Vagina (tissue), 2 donors: ENCODE measurements at places on chromosomes 6 and 20.

- DNase-seq: no peak
These were observed 25.3 kb upstream of the HACE1 start for GRCh38 chr6:104884867-104885517.

GRCh38 chr6:157656437-157656997 is 166.5 kb upstream of the SNX9 start:
- DNase-seq: no peak

DNA sequence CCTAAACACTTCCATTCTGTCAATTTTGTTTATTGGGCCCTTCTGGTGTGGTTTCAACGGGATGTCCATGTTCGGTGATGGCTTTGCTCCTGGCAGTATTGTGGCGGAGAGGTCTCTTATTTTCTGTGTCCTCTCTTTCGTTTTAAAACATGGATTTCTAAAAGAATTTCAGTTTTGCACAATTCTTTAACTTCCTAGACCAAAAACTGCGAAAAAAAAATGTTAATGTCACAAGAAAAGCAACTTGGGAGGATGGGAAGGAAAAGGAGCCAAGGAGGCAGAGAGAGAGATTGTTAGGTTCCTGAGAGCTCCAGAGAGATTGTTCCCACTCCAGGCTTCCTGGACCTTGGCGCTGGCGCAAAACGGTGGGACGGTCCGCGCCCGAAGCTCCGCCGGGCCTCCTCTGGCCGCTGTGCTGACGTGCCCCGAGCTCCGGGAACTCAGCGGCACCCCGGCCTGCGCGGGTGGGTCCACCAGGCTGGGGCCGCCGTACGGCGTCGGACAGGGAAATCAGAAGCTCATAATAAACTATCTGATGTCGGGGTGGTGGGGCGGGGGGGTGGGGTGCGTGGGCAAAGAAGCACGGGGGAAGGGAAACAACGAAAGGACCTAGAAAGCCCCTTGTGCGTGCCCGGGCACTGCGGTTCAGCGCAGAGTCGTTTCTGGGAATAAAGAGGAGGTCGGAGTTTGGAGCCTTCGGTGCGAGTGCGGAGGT is 951 bp upstream of the OLIG3 start:
- no peak for DNase-seq

GRCh38 chr6:131733376-131734016 is 22.7 kb upstream of the CTAGE9 start:
- DNase-seq: no peak

DNA sequence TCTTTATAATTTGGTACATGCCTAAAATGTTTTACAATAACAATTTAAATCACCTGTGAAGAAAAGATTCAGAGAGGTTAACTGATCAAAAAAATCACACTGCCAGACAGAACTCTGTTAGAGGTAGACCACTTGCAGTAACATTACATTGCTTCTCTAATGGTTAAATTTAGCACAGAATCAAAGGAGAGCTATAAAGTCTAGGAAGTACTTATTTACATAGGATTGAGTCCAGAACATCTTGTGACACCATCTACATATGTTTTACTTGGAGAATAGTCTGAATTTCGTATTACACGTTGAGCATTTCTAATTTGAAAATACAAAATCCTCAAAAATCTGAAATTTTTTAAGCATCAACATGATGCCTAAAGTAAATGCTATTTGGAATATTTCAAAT is 17.2 kb upstream of the TBC1D20 start:
- DNase-seq: no peak

- DNase-seq: no peak
These were observed 211.9 kb downstream of the PREX1 start for GRCh38 chr20:48615871-48616270.

GRCh38 chr6:92150553-92150952 is 1268.8 kb downstream of the EPHA7 start:
- DNase-seq: no peak

DNA sequence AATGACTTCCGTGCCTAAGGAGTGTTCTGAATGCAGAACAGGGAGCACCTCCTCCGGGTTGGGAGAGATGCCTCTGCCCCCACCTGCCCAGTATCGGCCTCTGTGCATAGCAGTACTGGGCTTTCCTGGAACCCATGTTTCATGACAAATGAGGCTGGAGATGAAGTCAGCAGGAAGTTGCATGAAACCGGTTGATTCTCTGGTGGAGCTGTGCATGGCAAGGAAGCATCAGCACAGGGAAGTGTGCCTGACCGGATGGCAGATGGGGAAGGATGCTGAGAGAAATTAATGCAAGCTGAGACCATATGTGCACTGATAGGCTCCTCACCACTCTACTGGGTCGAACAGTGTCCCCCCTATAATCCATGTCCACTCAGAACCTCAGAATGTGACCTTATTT is 155.5 kb downstream of the CDH26 start:
- no peak for DNase-seq

DNA sequence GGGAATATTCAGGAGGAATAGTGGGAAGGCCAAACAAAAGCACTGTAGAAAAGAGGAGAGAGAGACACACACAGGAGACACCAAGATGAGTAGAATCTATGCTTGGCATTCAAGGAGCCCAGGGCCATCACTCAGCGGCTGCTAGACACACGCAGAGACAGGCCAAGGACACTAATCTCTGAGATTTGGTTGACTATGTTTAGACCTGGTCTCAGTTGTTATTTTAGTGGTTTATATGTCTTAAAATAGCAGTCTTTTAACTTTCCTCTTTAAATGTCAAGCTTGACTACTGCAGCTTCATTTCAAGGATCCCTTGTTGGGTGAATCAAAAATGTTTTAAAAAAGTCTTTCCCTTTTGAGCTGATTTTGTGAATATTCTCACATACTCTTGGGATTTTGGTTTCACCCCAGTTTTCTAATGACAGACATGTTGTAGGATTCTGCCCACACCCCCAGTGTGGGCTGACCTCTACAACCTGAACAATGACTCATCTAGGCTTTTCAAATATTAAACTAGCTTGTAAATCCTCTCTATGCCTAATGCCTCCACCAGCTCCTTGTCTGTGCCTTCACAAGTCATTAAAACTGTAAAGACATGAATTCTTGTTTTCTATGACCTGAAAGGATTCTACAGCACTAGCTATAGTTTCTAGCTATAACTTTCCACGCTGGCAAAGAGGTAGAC is 142.7 kb upstream of the EXOC2 start:
- no peak for DNase-seq

GRCh38 chr6:13695252-13695651 is 16.4 kb downstream of the RANBP9 start:
- DNase-seq: no peak

- DNase-seq: no peak
These were observed 140.6 kb downstream of the TMEM242 start for GRCh38 chr6:157182503-157183264.

- DNase-seq: no peak
These were observed 29.6 kb downstream of the CAP2 start for GRCh38 chr6:17423026-17423425.

DNA sequence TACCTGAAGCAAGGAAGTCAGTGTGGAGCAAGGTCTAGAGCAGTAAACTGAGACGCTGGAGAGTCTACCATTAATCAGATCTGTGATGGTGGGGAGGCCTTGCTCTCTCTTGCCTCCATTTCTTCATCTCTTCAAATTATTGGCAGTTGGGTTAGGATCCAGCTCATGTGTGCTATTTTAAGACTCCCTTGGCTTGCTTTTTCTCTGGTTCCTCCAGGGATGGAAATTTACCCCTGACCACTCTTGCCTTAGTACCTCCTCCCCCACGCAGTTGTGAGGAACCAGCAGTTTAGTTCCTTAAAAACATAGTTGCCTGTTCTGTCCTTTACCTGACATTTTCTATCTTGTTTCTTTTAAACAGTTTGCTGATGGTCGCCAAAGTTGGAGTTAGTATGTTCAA is 7.4 kb downstream of the TMEM14C start:
- no peak for DNase-seq

DNA sequence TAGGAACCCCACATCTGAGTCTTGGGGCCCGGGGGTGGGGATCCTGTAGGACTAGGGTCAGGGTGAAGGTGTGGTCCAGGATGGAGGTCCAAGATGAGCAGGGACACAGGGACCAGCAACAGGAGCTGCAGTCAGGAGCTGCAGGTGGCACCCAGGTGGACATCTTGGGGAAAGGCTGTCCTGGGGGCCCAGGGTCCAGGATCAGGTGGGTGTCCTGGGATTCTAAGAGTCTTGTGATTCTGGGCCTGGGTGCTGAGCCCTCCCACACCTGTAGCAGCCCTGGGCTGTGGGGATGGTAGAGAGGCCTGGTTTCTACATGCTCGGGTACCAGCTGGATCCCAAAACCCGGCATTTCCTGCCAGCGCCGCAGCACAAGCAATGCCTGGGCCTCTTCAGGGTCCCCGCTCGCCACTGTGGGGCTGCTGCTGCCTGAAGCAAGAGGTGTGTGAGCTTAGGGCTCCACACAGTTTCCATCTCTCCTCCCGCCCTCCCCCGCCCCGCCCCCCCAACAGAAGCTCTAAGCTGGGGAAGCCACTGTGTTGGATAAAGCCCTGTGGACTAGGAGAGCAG is 20.7 kb downstream of the ERGIC3 start:
- no peak for DNase-seq

DNA sequence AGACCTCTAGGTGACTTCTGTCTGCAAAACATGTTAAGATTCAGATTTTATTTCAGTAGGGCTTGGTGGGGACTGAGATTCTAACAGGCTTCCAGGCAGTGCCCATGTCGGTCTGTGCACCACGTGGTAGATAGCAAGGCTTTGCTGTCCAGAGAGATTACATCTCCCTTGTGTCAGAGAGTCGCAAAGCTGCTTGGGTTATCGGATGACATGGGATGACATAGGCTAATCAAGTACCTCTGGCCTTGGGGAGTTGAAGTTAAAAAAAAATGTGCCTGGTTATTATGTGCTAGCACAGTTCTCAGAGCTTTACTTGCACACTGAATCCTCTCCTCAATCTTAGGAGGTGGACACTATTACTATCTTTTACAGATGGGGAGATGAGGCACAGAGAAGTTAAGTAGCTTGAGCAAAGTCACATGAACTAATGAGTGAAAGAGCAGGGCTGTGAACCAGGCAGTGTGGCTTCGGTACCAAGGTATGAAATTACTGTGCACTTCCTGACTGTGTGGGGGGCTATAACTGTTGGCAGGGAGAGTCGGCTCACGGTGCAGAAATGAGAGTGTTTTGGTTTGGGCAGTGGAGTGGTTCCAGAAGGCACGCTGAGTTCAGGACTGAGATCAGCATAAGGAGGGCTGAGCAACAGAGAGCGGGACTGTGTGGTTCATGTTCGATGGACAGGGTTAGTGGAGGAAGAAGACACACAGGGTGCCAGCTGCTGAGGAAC is 41.1 kb downstream of the FARS2 start:
- DNase-seq: no peak

DNA sequence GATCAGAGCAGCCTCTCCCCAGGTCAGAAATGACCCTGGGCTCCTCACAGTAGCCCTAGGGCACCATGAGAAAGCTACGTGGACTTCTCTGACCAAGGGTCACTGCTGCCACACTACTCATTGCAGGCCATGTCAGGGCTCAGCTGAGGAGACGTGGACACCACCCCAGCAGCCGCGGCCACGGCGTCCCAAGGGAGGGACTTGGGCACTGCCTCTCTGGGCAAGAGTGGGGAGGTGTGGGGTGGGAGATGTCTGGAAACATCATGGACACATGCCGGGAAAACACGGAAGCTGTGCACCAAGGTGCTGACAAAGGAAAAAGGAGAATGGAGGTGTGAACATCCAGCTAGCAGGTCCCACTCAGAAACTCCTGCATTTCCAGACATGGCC is 9.0 kb downstream of the GMEB2 start:
- no peak for DNase-seq

- no peak for DNase-seq
These were observed 19.9 kb upstream of the HFE start for GRCh38 chr6:26067367-26067766.

- no peak for DNase-seq
These were observed 196.3 kb downstream of the KHDC1L start for GRCh38 chr6:73028893-73029450.

GRCh38 chr20:41696428-41696827 is 78.3 kb upstream of the CHD6 start:
- DNase-seq: no peak

GRCh38 chr20:40956542-40957264 is 71.9 kb upstream of the TOP1 start:
- DNase-seq: peak; percentile 74

DNA sequence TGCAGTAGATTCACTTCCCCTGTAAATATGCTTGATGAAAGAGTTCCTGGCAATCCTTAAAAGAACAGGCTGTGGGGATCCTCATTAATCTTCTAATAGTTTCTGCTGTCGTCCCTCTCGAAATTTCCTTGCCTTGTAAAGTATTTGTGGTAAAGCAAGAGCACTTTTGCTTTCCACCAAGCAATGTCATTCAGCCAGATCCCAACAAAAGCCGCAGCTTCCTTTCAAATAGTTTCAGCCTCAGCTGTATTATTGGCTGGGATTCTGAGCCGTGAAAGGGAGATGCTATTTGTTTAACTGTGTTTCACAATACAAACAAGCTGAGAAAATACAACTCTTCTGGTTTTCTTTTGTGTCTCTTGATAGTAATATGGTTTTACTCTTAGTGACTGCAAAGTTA is 48.9 kb upstream of the EPHA7 start:
- no peak for DNase-seq

DNA sequence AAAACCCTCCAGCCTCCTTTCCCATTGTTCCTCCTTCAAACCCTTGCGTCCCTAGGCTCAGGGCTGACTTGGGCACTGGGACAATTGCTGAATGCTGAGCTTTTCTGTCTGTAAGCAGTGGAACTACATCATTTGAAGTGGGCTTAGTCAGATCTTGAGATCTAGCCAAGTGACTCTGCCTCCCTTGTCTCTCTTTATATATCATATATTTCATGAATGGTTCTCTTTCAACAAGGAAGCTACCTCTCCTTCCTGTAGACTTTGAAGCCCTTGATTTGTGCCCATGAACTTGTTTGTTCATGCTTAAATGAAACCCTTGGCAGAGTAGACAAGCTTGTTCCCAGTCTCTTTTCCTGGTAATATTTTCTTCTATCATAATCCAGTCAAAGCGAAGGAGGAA is 60.0 kb upstream of the KIF13A start:
- DNase-seq: no peak

- DNase-seq: no peak
These were observed 4.1 kb upstream of the PROCR start for GRCh38 chr20:35167787-35168186.

DNA sequence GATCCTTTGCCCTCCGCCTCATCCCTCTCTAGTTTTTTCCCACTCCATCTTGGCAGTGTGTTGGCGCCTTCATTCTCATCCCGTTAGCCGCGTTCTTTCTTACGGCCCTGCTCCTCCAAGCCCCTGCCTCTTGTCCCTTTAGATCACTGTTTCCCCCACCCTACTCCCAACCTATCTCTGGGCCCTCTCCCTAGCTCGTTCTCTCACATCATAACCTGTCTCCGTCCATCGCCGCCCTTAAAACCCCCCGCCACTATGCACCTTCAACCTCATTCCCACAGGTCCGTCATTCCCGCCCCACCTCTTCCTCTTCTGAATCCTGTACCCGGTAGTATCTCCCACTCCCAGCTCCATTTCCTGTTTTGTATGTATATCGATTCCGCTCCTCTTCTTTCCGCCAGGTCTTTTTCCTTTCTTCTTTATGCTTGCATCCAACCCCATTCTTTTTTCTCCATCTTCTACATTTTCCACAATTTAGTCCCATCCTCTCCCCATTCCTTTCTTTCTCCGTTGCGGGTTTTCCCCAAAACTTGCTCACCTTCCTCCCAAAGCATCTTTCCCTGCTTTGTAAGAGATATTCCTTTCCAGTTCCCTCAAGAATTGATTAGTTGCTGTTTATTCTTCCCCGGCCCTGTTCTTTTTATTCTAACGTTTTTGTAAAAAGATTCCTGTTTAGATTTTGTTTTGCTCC is 671 bp downstream of the EFHC1 start:
- no peak for DNase-seq
